Lower lobe of right lung (tissue), 2 donors: ENCODE measurements at places on chromosomes 4 and X.

GRCh38 chr4:91935217-91935616, 368.5 kb upstream of the GRID2 start:
- no peak for DNase-seq

- DNase-seq: no peak
These were observed 185.8 kb downstream of the RNF150 start for GRCh38 chr4:140947506-140947905.

- no peak for DNase-seq
These were observed 1.5 kb downstream of the P2RY8 start for GRCh38 chrX:1535241-1536041.

DNA sequence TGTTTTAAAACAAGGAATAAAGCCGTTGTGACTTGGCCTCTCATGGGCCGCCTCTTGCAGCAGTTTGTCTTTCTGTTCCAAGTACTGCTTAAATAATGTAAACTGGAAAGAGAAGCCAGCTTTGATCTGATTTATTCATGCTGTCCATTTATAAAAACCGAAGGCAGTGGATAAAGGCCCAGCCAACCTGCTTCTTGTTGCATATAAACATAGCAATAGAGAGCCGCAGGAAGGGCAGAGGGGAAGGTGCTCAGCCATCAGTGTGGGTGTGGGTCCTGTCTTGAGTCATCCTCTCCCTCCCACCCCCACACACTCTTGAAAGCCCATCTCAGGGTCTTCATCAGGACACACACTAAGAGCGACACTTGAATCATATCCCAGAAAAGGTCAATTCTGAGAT, 187.9 kb upstream of the FAM9B start:
- DNase-seq: no peak

DNA sequence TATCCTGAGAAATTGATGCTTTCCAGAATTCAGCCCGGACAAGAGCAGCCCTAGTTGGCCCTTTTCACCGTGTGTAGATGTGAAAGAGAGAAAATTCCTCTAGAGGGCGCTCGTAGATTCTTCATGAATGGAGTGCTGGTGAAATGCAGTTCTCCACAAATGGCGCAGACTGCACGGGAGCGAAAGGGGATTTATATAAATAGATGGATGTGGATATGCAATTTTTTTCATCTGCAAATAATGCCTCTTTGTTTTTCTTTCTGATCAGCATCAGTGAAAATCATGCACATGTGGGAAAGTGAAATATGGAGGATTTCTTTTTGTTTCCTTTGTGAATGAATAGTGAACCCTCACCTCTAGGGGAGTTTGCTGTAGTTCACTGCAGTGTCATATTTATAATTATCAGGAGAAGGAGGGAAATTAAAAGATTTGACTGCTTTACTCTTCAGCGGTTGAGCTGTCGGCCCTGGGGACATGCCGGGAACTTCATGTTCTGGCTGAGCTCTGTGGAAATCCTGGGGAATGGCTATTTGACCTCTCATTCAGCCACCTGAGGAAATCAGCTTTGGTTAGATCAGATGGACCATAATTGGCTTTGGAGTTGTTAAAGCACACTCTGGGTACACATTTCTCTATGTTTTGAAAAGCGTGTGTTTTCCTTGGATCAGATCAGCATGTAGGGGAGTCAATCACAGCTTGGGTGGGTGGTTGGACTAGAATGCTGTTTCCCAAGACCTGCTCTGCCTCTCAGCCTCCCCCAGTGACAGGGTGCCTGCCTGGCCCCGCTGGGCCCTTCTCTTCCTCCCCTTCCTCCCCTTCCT, 115.0 kb upstream of the SHISA3 start:
- DNase-seq: no peak

DNA sequence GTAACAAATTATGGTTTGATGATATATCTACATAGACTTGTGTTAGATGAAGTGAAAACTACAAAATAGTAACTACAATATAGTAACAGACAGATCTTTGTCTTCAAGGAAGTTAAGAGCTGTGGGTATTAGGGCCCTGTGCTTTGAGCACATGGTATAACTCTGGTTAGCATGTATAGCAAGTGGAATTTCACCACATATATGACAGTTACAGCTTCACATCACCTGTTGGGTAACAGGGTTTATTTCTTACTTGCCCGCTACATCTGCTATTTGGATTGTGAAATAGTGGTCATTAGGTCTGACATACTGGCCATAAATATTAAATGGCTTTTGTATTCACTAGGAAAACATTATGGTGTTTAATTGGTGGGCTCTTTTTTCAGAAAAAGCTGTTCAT, 20.2 kb downstream of the OFD1 start:
- DNase-seq: no peak
